Activated CD4-positive, alpha-beta T cell treated with anti-CD3 and anti-CD28 coated beads for 1 hour (primary cell): ENCODE measurements at places on chromosomes 6 and 20.

DNA sequence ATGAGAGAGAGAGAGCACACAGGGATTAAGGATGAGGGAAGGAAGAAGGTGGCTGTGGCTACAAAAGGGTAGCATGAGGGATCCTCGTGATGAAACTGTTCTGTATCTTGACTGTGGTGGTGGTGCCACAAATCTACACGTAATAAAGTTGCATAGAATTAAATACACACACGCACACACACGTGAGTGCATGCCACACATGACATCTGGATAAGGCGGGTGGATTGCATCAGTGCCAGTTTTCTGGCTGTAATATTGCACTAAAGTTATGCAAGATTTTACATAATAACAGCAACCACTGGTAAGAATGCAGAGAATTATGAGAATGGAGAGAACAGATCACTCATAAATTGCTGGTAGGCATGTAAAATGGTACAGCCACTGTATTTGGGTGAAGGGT is 16.9 kb upstream of the STK35 start:
- DNase-seq = no peak

DNA sequence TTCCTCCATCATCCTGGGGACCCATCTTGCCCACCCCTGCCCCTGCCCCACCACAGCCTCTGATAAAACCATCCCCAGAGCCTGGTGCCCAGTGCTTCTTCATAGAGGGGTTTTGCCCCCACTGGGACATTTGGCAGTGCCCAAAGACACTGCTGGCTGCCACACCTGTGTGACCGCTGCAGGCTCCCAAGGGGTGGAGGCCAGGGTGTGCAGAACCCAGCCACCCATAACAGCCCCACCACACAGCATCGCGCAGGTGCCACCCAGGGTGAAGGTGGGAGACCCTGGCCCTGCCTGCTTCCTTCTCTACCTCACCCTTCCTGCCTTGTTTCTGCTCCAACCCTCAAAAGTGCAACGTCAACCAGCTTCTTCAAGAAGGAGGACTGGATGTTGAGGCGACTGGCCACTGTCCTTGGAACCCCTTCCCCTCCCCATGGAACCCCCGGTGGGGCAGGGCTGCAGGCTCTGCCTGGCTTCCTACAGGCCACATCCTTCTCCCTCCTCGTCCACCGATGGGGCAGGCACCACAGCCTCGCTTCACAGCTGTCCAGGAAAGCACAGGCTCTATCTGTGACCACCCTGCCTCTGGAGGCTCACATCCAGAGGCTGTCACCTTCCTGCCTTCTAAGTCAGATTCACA is 79.2 kb upstream of the MPC1 start:
- DNase-seq = no peak

DNA sequence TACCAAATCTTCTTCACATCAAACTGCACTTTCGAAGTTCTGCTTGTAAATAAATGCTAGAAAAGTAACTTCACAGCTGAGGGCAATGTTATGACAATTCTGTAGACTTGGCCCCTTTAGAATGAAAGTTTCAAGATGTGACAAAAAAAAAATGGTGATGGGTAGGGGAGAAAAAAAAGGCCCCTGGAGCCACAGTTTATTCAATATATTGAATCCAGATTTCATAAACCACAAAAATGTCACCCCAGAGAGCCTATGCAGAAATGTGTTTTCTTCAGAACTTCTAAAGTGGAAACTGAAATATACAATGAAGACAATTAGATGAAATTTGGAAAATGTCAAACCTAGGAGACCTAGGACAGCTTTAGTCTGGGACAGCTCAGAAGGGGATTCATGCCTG is 143.1 kb downstream of the EDN3 start:
- DNase-seq = no peak

GRCh38 chr6:8242885-8243284 is 140.5 kb upstream of the EEF1E1 start:
- DNase-seq = no peak

GRCh38 chr6:54860739-54861138 is 14.2 kb downstream of the FAM83B start:
- no peak for DNase-seq

- DNase-seq = no peak
Observed at GRCh38 chr20:44598423-44599305, 16.3 kb downstream of the PKIG start.

GRCh38 chr20:50284811-50285375 is 94.3 kb downstream of the CEBPB start:
- DNase-seq = no peak

DNA sequence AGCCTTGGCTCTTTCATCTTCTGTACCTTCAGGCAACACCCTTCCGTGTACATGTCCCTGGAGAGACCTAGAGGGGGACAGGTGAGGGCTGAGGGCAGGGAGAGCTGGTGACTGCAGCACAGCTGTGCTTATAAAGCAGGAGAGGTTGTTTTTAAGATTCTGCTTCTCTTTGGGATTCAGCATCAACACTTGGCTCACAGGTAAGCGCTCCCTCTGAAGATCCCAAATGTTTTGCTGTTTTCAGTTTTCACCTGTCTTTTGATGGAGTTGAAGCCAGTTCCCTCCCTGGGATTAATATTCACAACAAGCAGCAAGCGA is 19.4 kb upstream of the TRAF3IP2 start:
- no peak for DNase-seq
